Lower lobe of right lung (tissue), 2 donors: ENCODE measurements at places on chromosomes 3 and 15.

DNA sequence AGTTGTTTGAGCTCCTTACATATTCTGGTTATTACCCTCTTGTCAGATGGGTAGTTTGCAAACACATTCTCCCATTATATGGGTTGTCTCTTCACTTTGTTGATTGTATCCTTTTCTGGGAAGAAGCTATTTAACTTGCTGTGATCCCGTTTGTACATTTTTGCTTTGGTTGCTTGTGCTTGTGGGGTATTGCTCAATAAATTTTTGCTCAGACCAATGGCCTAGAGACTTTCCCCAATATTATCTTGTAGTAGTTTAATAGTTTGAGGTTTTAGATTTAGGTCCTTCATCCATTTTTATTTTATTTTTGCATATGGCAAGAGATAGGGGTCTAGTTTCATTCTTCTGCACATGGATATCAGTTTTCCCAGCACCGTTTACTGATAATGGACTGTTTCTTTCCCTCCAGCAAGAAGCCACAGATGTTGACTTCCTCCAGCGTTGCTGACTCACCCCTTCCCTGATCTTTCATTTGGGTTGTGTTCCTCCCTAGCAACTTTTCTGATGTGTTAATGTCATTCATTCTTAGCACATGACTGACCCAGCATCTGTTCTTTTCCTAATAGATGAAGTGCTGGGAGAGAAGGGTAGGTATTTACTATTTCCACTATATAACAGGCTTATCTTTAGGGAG, 166.7 kb upstream of the SGO1 start:
- DNase-seq: no peak
- H3K27me3 ChIP-seq: no peaks in the 10 kb centered on the region
- no peak overlapping the region for H3K27ac ChIP-seq
- no peak overlapping the region for H3K4me3 ChIP-seq
- no peaks in the 10 kb centered on the region for H3K4me1 ChIP-seq

- DNase-seq: no peak
- H3K36me3 ChIP-seq: no peaks in the 10 kb centered on the region
- H3K4me3 ChIP-seq: no peak overlapping the region
- H3K27ac ChIP-seq: no peak overlapping the region
Observed at GRCh38 chr15:62150445-62150844, 14.6 kb downstream of the C2CD4B start.

- H3K27ac ChIP-seq: no peak overlapping the region
- no peaks in the 10 kb centered on the region for H3K36me3 ChIP-seq
- H3K4me1 ChIP-seq: no peaks in the 10 kb centered on the region
- H3K27me3 ChIP-seq: peaks cover 7% of the 10 kb centered on the region
Observed at GRCh38 chr3:157626817-157627216, 123.6 kb upstream of the VEPH1 start.

- no peak overlapping the region for H3K4me3 ChIP-seq
- H3K27ac ChIP-seq: no peak overlapping the region
- H3K27me3 ChIP-seq: no peaks in the 10 kb centered on the region
- no peaks in the 10 kb centered on the region for H3K36me3 ChIP-seq
- DNase-seq: no peak
- peaks cover 5% of the 10 kb centered on the region for H3K4me1 ChIP-seq
Observed at GRCh38 chr15:72998681-72999466, 53.4 kb upstream of the NEO1 start.

DNA sequence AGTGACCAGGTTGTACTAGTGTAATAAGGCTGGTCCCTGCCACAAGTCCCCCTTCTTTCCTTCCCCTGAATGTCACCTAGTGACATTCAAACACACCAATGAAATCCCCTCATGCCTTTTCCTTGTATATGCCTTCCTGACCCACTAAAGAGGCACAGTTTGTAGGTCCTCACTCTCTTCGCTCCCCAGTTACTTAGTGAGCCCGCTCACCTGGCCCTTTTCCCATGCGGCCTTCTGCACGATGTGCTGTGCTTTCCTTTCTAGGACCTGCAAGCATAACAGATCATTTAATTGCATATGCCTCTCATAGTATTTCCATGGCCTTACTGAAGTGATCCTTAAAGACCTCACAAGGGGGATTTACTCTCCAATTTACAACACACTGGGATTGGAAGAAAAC, 146.3 kb downstream of the THRB start:
- DNase-seq: no peak
- no peaks in the 10 kb centered on the region for H3K36me3 ChIP-seq
- H3K4me3 ChIP-seq: no peak overlapping the region
- H3K27ac ChIP-seq: no peak overlapping the region

GRCh38 chr15:91884606-91885005, 31.1 kb downstream of the SLCO3A1 start:
- peaks cover 18% of the 10 kb centered on the region for H3K4me1 ChIP-seq
- DNase-seq: no peak
- no peak overlapping the region for H3K27ac ChIP-seq
- H3K36me3 ChIP-seq: no peaks in the 10 kb centered on the region

DNA sequence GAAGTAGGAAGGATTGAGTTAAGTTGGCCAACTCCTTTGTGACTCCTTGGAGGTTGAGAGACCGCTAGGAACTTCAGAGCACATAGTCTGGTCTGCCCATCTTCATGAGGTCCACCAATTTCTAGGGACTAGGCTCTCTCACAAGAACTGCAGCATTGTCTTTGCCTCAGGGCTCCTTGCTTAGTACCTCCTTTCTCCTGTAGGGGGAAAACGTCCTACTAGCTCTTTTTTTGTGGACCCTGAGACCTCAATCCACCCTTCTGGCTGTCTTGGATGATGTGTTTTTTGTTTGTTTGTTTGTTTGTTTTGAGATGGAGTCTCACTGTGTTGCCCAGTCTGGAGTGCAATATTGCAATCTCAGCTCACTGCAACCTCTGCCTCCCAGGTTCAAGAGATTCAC, 21.6 kb downstream of the REC114 start:
- H3K27ac ChIP-seq: no peak overlapping the region
- no peaks in the 10 kb centered on the region for H3K27me3 ChIP-seq
- no peaks in the 10 kb centered on the region for H3K36me3 ChIP-seq
- no peak overlapping the region for H3K4me3 ChIP-seq
- DNase-seq: no peak

DNA sequence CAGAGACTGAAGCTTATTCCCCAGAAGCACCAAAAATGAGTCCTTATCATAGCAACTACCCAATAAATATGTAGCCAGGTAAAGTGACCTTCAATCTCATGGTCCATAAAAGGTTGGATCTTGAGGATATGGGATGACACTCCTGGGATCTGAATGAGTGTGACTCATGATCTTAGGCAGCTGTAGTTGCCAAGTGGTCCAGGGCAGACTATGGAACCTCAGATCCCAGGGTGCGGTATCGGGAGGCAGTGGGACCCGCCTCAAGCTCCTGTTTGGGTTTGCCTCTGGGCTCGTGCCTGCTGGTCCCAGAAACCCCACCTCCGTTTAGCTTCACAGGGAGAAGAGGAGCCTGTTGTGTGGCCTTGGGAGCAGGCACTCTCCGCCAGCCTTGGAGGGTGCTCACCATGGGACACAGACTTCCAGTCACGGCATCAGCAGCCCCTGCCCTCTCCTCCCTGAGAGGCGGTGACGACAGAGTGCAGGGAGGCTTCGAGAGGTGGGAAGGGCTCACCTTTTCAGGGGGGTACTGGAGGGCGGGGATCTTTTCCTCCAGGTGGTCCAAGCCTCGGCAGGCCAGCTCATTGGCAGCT, 8.1 kb downstream of the PLIN1 start:
- H3K4me3 ChIP-seq: no peak overlapping the region
- H3K4me1 ChIP-seq: no peaks in the 10 kb centered on the region
- no peak overlapping the region for H3K27ac ChIP-seq
- no peak for DNase-seq
- H3K27me3 ChIP-seq: no peaks in the 10 kb centered on the region
- H3K36me3 ChIP-seq: no peaks in the 10 kb centered on the region

- H3K4me1 ChIP-seq: peaks cover 10% of the 10 kb centered on the region
- H3K4me3 ChIP-seq: no peak overlapping the region
- peaks cover 86% of the 10 kb centered on the region for H3K36me3 ChIP-seq
- H3K27ac ChIP-seq: no peak overlapping the region
- no peaks in the 10 kb centered on the region for H3K27me3 ChIP-seq
Observed at GRCh38 chr3:37319784-37320183, 145.4 kb upstream of the LRRFIP2 start.

GRCh38 chr3:116276675-116277074, 168.6 kb downstream of the LSAMP start:
- DNase-seq: no peak
- no peaks in the 10 kb centered on the region for H3K4me1 ChIP-seq
- no peaks in the 10 kb centered on the region for H3K36me3 ChIP-seq
- no peak overlapping the region for H3K27ac ChIP-seq

DNA sequence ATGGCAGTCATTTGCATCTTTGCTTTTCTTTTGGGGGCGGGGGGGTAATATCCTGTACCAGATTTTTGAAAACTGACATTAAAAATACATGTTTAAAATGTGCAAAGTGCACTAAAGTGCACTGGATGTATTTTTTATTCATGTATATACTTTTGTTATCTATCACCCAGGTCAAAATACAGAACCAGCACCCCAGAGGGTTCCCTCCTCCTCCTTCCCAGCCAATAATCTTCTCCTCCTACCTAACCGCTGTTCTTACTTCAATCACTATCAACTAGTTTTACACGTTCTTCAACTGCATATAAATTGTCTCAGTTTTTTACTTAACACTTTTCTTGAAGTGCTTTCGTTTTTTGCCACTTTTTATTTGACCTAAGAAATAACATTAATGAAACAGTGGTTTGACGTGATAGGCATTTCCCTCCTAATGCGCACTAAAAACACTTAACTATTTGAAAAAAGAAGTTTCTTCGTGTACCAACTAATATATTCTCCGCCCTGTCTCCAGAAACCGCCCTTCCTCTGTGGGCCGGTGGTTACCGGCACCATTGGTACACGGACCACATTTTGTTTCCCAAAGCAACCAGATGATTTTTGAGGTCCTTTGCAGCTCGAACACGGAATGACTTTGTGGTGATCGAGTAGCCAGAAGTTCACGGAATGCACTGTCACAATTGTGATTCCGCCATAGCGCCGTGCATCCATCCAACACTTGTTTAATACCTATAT, 836 bp upstream of the AKAP13 start:
- H3K4me3 ChIP-seq: peak overlapping the region; percentile 74
- DNase-seq: no peak
- peaks cover 32% of the 10 kb centered on the region for H3K4me1 ChIP-seq
- H3K27ac ChIP-seq: peak overlapping the region; percentile 92
- H3K27me3 ChIP-seq: no peaks in the 10 kb centered on the region

- H3K36me3 ChIP-seq: no peaks in the 10 kb centered on the region
- no peaks in the 10 kb centered on the region for H3K27me3 ChIP-seq
- peaks cover 16% of the 10 kb centered on the region for H3K4me1 ChIP-seq
- H3K27ac ChIP-seq: no peak overlapping the region
- H3K4me3 ChIP-seq: no peak overlapping the region
- no peak for DNase-seq
Observed at GRCh38 chr3:12430086-12430485, 54.2 kb upstream of the TSEN2 start.

- H3K27me3 ChIP-seq: no peaks in the 10 kb centered on the region
- no peak overlapping the region for H3K27ac ChIP-seq
- peaks cover 24% of the 10 kb centered on the region for H3K36me3 ChIP-seq
Observed at GRCh38 chr15:74442063-74442462, 8.3 kb upstream of the SEMA7A start.

DNA sequence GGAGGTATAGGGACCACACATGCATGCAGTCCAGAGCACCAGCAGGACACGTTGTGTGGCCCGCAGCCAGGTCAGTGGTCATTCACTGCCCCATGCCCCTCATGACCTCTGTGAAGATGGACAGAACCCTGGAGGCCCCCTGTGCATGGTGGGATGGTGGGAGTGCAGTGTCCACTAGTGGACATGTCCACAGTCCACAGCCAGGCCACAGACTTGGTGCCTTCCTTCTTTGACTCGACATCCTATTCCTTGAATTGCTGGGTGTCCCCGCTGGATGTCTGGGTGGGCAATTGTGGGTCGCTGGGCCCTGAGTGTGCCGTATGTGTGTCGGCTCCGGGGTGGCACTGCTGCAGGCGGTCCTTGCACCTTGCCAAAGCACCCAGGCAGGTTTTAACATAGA, 35.7 kb downstream of the KLF15 start:
- H3K36me3 ChIP-seq: no peaks in the 10 kb centered on the region
- no peaks in the 10 kb centered on the region for H3K4me1 ChIP-seq
- DNase-seq: no peak

DNA sequence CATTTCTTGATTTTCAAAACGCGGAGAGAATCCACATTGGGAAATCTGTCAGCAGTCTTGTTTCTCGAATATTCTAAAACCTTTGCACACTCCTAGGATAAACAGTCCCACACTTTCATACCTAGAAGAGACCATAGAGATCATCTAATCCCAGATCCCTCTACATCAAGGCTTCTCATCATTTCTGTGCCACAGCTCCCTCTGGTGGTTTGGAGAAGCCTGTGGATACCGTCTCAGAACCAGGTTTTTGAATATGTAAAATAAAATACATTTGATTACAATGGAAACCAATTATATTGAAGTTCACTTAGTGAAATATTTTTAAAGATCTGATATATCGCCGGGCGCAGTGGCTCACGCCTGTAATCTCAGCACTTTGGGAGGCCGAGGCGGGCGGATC, 211.9 kb upstream of the GOLGA6L4 start:
- H3K4me1 ChIP-seq: no peaks in the 10 kb centered on the region
- no peaks in the 10 kb centered on the region for H3K27me3 ChIP-seq
- H3K36me3 ChIP-seq: no peaks in the 10 kb centered on the region
- H3K27ac ChIP-seq: no peak overlapping the region

GRCh38 chr3:65751123-65751700, 287.5 kb downstream of the MAGI1 start:
- no peaks in the 10 kb centered on the region for H3K4me1 ChIP-seq
- H3K27ac ChIP-seq: no peak overlapping the region
- H3K4me3 ChIP-seq: no peak overlapping the region
- no peaks in the 10 kb centered on the region for H3K27me3 ChIP-seq

- no peaks in the 10 kb centered on the region for H3K27me3 ChIP-seq
- DNase-seq: peak; percentile 76
- peak overlapping the region; percentile 88 for H3K4me3 ChIP-seq
- peaks cover 34% of the 10 kb centered on the region for H3K4me1 ChIP-seq
- no peaks in the 10 kb centered on the region for H3K36me3 ChIP-seq
Observed at GRCh38 chr3:140942221-140943104, 827 bp downstream of the SLC25A36 start.

DNA sequence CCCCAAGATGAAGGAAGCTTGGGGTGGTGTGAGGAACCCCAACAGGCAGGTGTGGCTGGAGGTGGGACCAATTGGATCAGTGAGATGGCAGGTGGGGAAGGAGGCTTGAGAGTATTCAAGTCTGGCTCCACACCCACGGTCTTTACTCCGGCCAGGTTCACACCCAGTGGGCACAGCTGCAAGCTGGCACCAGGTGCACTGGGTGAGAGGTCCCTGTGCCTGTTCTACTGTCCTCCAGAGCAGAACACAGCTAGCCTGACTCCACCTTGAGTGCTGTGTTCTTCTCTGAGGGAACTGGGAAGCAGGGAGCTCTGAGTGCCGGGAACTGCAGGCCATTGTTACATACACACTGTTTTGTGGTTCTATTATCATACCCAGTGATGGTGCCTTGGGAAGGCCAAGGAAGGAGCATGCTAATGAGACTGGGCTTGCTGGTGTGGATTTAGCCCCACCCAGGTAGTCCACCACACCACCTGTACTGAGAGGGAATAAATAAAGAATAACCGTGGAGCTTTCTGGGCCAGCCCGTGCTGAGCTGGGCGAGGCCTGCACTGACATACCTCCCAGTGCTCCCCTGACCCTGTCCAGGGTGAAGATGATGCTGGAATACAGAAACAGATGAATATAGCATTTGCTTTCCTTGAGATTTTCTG, 93.4 kb downstream of the ABHD5 start:
- no peak overlapping the region for H3K27ac ChIP-seq
- no peak overlapping the region for H3K4me3 ChIP-seq
- H3K27me3 ChIP-seq: no peaks in the 10 kb centered on the region
- DNase-seq: no peak
